ENCODE measurements at places on chromosomes 4 and X. TPM values are rescaled to one million over a fixed set of nuclear protein-coding genes. Genes with fewer than 3 reads are reported as not detected.

ZNF157 gene
- total RNA-seq = not detected

GRCh38 chr4:1469043-1469442, 62.8 kb upstream of the NKX1-1 start:
- DNase-seq = no peak

- DNase-seq = no peak
These were observed 21.2 kb downstream of the PPAT start for GRCh38 chr4:56414135-56414670.

IDH3G gene
- total RNA-seq = 55.0 TPM

- no peak for DNase-seq
These were observed 75.3 kb upstream of the C1QTNF7 start for GRCh38 chr4:15352524-15352923.

All from upper lobe of left lung (tissue), 6 donors.